ENCODE measurements at places on chromosomes 3 and 15.

DNA sequence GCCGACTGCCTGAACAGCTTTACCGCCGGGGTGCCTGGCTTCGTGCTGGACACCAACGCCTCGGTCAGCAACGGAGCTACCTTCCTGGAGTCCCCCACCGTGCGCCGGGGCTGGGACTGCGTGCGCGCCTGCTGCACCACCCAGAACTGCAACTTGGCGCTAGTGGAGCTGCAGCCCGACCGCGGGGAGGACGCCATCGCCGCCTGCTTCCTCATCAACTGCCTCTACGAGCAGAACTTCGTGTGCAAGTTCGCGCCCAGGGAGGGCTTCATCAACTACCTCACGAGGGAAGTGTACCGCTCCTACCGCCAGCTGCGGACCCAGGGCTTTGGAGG, 815 bp downstream of the SPINT1 start:
- no peak for DNase-seq

GRCh38 chr3:16432714-16433113, 80.8 kb downstream of the RFTN1 start:
- no peak for DNase-seq

DNA sequence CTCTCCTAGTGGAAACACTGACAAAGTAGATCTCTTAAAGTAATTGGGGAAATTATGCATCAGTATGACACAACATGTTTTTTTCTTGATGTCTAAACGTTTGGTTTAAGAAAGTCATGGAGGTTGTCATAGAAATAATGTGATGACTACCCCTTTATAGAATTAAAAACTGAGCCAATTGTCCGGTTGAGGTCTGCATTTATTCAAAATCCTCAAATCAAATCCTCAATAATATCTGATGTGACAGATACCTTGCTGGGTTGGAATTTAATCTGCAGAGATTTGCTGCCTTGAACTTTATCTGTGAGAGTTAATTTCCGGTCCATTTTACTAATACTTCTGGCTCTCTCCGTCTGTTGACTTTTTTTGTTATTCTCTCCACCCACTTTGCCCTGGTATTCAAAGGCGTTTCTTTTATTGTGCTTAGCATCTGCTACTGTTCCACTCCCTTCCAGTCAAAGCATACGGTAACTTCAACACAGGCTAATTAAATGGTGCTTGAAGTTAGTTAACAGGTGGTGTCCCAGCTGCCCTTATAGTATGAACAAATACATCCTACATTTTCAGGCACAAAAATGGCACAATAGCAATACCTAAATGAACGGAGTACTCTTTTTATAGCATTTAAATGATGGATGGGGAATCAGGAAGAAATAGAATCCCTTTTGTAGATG, 628.3 kb downstream of the ROBO1 start:
- no peak for DNase-seq

DNA sequence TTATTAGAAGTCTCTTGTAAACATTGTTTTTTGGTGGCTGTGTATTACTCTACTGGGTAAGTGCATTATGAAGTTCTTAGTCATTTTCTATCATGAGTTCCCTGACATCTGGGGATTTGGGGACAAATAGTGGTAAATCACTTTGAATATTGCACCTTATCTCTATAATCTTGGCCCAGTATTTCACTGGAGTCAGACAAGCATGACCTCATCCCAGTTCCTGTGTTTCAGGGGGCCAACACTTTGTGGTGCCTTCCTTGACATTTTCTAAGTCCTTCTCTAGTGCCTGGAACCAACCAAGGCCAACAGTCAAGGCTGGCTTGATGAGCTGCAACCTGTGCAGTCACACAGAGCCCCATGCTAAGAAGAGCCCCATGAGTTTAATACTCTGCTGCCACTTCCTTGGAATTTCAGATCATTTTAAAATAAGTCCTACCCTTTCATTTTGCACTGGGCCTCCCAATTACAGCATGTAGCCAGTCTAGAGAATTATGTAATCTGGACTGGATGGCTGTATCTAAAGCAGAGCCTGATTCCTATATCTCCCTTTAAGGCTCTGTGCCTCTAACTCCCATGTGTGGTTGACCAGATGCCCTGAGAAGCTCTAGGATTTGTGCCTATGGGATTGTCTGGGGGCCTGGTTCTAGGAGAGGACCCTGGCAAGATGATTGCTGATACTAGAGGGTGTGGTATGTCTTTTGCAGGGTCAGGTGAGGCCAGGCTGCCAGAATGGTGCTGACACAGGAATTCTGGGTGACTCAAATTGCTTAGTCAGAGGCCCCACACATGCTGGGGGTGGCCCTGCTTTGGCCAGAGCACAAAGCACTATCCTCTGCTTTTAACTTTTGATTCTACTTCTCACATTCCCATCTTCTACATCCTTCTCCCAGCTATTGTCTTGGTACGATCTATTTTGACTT, 319.6 kb upstream of the TBC1D5 start:
- DNase-seq, result no peak

GRCh38 chr15:52162260-52162659, 28.9 kb downstream of the GNB5 start:
- no peak for DNase-seq

DNA sequence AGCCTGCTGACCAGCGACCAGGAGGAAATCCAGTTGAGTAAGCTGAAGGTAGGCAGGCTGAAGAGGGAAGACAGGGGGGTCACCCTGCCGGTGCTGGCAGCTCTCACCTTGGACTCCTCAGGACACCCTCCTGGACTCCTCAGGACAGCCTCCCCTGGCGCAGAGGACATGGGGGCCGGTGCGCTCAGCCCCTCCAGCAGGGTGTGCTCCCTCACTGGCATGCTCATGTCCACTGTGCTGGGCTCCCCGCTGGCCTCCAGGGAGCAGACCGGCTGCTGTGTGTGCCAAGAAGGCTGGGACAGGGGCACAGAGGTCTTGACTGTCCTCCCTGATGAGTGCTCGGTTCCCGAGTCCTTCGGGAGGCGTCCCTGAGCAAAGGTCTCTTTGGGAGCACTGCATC, 183.6 kb downstream of the ATP10A start:
- DNase-seq, result no peak

DNA sequence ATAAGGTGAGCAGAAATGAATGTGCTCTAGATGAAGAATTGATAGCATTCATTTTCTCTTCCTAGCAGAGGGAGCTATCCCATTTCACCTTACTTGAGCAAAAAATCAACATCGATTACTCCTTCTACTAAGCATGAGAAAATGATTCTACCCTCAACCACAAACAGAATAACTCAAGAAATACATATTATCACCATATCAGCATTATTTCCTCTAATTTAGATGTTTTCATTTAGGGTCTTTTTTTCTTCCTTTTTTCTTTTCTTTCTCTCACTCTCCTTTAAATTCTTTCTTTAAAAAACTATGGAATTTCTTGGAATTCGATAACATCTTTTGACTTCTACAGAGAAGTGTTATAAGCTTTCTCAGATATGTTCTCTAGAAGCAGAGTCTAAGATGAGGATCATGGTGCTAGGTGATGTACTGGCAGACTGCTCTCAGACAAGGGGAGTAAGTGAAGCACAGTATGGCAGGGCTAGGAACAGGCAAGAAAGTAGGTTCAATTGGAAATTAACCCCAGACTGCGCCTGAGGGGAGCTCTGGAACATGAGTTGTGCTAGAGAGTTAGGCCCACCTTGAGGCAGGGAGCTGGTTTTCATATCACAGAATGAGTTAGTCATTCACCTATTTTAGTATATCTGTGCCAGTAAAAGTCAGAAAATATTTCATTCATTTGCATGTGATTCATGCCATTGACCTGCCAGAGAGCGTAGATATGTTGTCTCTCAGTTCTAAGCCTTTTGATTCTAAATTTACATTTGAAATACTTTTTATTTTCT, 279.2 kb upstream of the KCNH8 start:
- DNase-seq, result no peak

DNA sequence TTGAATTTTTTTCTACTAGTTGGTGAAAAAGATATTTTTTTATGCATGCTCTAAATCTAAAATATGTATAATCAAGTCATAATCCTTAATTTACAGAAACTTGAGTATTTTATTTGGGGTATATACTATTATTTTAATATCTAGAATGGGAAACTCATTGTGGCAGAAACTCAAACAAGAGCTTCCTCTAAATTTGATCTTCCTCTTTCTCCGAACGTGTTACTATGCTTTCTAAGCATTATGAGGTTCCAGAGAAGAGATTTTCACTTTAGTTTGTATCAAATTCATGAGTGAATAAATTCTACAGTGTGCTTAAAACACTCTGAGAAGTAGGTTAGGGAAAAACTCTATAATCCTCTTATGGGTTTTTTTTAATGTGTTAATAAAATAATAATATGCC, 173.1 kb downstream of the POTEB3 start:
- no peak for DNase-seq

GRCh38 chr3:53773021-53773436, 73.2 kb downstream of the CHDH start:
- DNase-seq, result no peak

DNA sequence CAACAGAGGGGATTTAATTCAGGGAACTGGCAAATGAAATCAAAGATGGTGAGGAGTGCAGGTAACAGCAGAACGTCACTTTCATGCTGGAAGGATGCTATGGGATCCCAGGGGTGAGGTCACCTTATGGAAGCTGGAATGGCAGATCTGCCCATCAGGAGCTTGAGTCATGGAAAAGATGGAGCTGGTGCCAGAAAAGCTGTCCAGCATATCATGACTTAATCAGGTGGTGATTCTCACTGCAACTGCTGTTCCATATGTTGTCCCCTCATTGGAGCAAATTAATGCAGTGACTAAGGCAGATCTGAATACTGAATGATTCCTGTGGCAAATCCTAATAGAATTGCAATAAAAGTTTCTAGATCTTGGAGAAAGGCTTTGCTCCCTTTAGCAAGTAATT, 38.4 kb downstream of the HHLA2 start:
- no peak for DNase-seq

DNA sequence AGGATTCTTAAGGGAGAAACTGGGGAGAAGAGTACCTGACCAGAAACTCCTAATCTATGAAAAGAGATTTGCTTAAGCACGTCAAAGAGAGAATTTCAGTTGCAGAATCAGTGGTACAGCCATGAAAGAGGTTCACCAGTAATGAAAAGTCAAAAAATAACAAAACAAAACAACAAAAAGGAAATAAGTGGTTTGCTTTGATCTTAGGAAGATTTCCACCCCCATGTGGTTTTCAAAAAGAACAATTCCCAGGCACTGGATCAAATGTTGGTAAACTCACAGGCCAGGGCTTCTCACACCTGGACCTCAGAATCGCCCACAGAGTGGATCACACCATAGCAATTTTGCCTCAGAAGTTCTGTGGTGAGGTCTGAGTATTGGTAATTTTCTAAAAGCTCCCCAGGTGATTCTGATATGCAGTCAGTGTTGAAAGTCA, 67.5 kb downstream of the TMEM39A start:
- DNase-seq, result no peak

GRCh38 chr15:83205725-83206324, 1.8 kb downstream of the HDGFL3 start:
- DNase-seq, result no peak

DNA sequence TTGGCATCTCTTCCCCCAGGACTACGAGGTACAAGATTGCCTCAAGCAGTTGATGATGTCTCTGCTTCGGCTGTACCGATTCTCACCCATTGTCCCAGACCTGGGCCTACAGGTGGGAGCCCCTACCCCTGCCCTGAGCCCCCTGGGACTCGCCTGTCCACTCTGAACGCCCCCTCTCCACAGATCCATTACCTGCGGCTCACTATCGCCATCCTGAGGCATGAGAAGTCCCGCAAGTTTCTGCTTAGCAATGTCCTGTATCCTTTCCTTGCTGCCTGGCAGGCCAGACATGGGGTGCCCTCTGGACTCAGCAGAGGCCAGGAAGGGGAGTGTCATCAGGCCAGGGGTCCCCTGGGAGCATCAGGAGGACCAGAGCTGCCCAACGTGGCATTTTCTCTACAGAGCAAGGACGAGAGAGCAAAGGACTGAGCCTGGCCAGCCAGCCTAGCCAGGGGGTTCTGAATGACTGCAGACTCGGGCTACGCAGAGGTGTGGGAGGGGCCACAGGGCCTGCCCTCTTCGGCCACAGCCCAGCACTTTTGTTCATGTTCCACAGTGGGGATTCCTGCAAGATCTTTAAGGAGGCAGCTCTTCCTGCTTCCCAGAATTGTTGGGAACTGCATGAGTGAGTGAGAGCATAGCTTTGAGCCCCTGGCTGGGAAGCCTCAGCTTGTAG, 11.2 kb downstream of the RNF123 start:
- DNase-seq, result no peak

- no peak for DNase-seq
These were observed 3.0 kb downstream of the RAB6B start for GRCh38 chr3:133892541-133893231.

DNA sequence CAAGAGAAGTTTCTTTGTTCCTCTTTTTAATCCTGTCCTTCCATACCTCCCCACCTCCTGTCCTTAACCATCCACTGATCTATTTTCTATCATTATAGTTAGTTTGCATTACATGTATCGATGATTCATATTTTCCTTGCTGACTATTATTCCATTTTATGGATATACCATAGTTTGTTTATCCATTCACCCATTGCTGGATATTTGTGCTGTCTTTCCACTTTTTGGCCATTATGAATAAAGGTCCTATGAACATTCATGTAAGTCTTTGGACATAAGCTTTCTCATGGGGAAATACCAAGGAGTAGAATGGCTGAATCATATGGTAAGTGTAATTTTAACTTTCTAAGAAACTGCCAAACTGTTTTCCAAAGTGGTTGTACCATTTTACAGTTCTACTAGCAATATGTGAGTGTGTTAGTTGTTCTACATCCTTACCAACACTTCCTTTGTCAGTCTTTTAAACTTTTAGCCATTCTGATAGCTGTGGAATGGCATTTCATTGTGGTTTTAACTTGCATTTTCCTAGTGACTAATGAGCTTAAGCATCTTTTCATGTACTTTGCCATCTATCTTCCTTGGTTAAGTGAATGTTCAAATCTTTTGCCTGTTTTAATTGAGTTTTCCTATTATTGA, 11.7 kb downstream of the ATP6V1A start:
- no peak for DNase-seq

DNA sequence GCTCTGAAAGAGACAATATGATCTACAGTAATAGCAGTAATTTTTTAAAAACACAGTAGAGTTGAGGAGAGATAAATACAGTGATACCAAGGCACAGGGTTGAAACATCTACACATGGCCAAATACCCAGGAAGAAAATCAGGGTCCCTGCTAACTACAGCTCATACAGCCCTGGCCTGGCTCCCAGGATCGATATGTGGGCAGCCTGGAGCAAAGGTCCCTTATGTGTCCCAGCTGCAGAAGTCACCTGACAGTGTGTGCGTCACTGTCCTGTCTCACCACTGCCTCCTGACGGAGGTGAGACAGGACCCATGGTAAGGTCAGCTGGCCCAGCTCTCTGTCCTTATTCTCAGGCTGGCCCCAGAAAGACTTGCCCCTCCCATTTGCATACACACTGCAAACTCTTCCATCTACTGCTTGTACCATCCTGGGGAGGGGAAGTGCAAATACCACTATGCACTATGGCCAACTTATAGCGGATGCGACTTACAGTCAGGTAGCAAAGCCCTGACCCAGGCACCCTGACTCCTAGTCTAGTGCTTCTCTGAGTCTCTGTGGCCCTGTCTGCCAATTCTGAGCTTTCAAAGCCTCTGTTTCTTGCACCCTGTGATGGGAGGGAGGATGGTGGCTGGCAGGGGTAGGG, 22.0 kb upstream of the BCL2L10 start:
- no peak for DNase-seq
